ENCODE measurements at places on chromosomes 5 and 9. TPM values are rescaled to one million over a fixed set of nuclear protein-coding genes. Genes with fewer than 3 reads are reported as not detected.

LCN10 gene
- 0.21 TPM for total RNA-seq

FOXD4 gene
- total RNA-seq = 0.13 TPM

CCDC192 gene
- not detected for total RNA-seq

GABRG2 gene
- total RNA-seq = not detected

TGFBI gene
- total RNA-seq = 443 TPM

ASPN gene
- not detected for total RNA-seq

SHOC1 gene
- not detected for total RNA-seq

SPRY4 gene
- 34.7 TPM for total RNA-seq

CPLANE1 gene
- 19.6 TPM for total RNA-seq

TSSK1B gene
- not detected for total RNA-seq

IFNB1 gene
- total RNA-seq = not detected

PNPLA7 gene
- total RNA-seq = 0.04 TPM

LHX3 gene
- not detected for total RNA-seq

CKMT2 gene
- total RNA-seq = not detected

KIAA1958 gene
- total RNA-seq = 7.1 TPM

ADAMTS6 gene
- 16.2 TPM for total RNA-seq

NPR3 gene
- 0.13 TPM for total RNA-seq

PCDHB16 gene
- total RNA-seq = 0.92 TPM

FREM1 gene
- 0.75 TPM for total RNA-seq

CCDC152 gene
- 0.68 TPM for total RNA-seq

RNF224 gene
- total RNA-seq = not detected

BTNL3 gene
- not detected for total RNA-seq

CAMK4 gene
- total RNA-seq = 0.75 TPM

OR1J2 gene
- not detected for total RNA-seq

PCDHB12 gene
- total RNA-seq = 1.6 TPM

HBEGF gene
- total RNA-seq = 31.6 TPM

ADRB2 gene
- 0.75 TPM for total RNA-seq

SPATA31A3 gene
- total RNA-seq = not detected

SYNPO gene
- total RNA-seq = 3.4 TPM

TMEFF1 gene
- 15.7 TPM for total RNA-seq

CXCL14 gene
- not detected for total RNA-seq

TMEM252 gene
- not detected for total RNA-seq

GZMA gene
- total RNA-seq = not detected

ADRA1B gene
- 2.9 TPM for total RNA-seq

GABRA6 gene
- not detected for total RNA-seq

CD74 gene
- total RNA-seq = 126 TPM
